ENCODE measurements at places on chromosomes 6 and 20. TPM values are rescaled to one million over a fixed set of nuclear protein-coding genes. Genes with fewer than 3 reads are reported as not detected.

- no peaks in the 10 kb centered on the region for H3K36me3 ChIP-seq
- no peak for DNase-seq
- H3K27me3 ChIP-seq, result no peaks in the 10 kb centered on the region
- no peak overlapping the region for H3K27ac ChIP-seq
- H3K4me3 ChIP-seq, result no peak overlapping the region
These were observed 70.9 kb upstream of the ASCC3 start for GRCh38 chr6:100952006-100952405.

- H3K27me3 ChIP-seq, result no peaks in the 10 kb centered on the region
- H3K36me3 ChIP-seq, result no peaks in the 10 kb centered on the region
- H3K4me3 ChIP-seq, result no peak overlapping the region
These were observed 258.5 kb downstream of the KHDC1L start for GRCh38 chr6:72966628-72967280.

GRCh38 chr6:156776840-156777576, at the start of gene ARID1B:
Gene ARID1B (plus strand): TSS chr6:156777378. CDS start chr6:156777681, 303 bp downstream.
- H3K27me3 ChIP-seq, result no peaks in the 10 kb centered on the region
- peaks cover 42% of the 10 kb centered on the region for H3K4me1 ChIP-seq
- DNase-seq, result peak; percentile 35

- no peak for DNase-seq
- H3K27ac ChIP-seq, result no peak overlapping the region
- peaks cover 56% of the 10 kb centered on the region for H3K4me1 ChIP-seq
- H3K4me3 ChIP-seq, result no peak overlapping the region
- no peaks in the 10 kb centered on the region for H3K36me3 ChIP-seq
These were observed 94.9 kb downstream of the JARID2 start for GRCh38 chr6:15340775-15341174.

- H3K27me3 ChIP-seq, result no peaks in the 10 kb centered on the region
- no peak overlapping the region for H3K27ac ChIP-seq
- no peaks in the 10 kb centered on the region for H3K4me1 ChIP-seq
- no peak for DNase-seq
- H3K4me3 ChIP-seq, result no peak overlapping the region
These were observed 1293.0 kb downstream of the GRIK2 start for GRCh38 chr6:102686461-102686860.

DNA sequence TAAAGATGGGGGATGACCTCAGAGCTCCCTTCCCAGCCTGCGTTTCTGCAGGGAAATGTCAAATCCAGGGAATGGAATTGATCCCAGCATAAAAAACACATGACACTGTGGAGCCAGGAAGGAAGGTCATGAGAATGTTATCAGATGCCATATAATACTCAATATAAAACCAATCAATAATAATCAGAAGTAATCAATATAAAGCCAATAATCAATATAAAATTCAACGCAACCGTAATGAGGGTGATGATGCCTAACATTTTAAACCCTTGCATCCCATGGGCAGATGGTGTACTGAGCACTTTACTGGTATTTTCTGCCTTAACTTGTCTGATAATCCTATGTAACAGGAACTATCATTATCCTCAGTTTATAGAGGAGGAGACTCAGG, 30.1 kb upstream of the SULF2 start:
- peaks cover 9% of the 10 kb centered on the region for H3K4me1 ChIP-seq
- no peak for DNase-seq
- no peak overlapping the region for H3K4me3 ChIP-seq
- H3K27ac ChIP-seq, result no peak overlapping the region

- no peak overlapping the region for H3K27ac ChIP-seq
- H3K4me3 ChIP-seq, result no peak overlapping the region
- no peaks in the 10 kb centered on the region for H3K27me3 ChIP-seq
- H3K36me3 ChIP-seq, result no peaks in the 10 kb centered on the region
These were observed 131.9 kb downstream of the MAP3K7 start for GRCh38 chr6:90454836-90455427.

GRCh38 chr6:42038811-42039408, 11.4 kb upstream of the TAF8 start:
- H3K4me3 ChIP-seq, result no peak overlapping the region
- H3K4me1 ChIP-seq, result peaks cover 5% of the 10 kb centered on the region
- H3K27me3 ChIP-seq, result no peaks in the 10 kb centered on the region
- H3K36me3 ChIP-seq, result no peaks in the 10 kb centered on the region
- DNase-seq, result no peak

DNA sequence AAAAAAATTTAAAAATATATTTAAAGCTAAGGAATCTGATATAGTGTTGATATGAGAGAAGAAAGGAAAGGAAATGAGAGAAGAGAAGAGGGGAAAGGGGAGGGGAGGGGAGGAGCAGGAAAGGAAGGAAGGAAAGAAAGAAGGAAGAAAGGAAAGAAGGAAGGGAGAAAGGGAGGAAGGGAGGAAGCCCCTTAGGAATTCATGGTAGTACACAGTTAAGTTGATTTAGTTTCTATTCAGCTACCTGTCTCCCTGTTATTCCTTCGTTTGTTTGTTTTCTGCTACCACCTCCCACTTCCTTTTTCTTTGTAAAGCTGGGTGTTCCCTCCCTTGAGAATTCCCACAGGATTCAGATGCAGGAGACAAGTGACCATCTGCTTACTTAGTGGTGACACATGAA, 1025.4 kb upstream of the FLRT3 start:
- DNase-seq, result no peak
- H3K27me3 ChIP-seq, result no peaks in the 10 kb centered on the region

- peaks cover 30% of the 10 kb centered on the region for H3K4me1 ChIP-seq
- H3K27me3 ChIP-seq, result no peaks in the 10 kb centered on the region
- no peak for DNase-seq
- no peaks in the 10 kb centered on the region for H3K36me3 ChIP-seq
- H3K27ac ChIP-seq, result peak overlapping the region; percentile 86
- no peak overlapping the region for H3K4me3 ChIP-seq
These were observed 9.0 kb downstream of the ADA start for GRCh38 chr20:44642203-44643153.

DNA sequence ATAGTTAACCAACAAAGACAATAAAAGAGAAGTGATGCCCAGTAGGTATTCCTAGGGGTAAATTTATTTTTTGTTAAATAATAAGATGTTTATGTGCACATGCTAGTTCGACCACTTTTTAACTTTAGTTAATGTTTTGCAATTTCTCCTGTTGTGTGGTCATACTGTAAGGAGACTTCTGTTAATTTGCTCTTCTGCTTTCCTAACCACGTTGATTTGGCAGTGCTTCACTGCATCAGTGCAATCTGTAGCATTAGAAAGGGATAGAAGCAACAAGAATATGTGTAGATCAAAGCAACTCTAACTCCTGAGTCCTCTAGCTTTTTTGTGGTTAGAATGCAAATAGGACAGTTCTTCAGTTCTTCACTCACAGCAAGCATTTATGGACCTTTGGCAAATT, 13.9 kb downstream of the MYB start:
- H3K27me3 ChIP-seq, result no peaks in the 10 kb centered on the region
- no peaks in the 10 kb centered on the region for H3K36me3 ChIP-seq
- H3K4me1 ChIP-seq, result no peaks in the 10 kb centered on the region
- H3K4me3 ChIP-seq, result no peak overlapping the region
- H3K27ac ChIP-seq, result no peak overlapping the region

DNA sequence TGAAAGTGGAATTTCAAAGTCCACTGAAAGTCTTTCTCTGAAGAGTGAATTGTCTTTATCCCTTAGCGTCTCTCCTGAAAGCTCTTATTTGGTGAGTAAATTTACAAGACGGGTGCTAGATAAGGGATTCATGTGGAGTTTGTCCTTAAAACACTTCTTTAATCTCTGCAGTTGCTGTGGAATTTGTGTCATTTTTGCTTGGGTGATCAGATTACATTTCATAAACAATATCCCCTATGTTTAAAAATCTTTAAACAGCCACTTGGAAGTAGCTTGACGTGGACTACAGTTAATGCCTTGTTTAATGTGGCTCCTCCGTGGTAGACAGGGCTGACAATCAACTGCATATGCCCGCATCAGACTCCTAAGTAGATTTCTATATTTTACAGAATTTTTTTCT, 175.4 kb upstream of the ZNF217 start:
- H3K36me3 ChIP-seq, result no peaks in the 10 kb centered on the region
- H3K4me3 ChIP-seq, result no peak overlapping the region
- no peaks in the 10 kb centered on the region for H3K4me1 ChIP-seq
- no peak overlapping the region for H3K27ac ChIP-seq
- H3K27me3 ChIP-seq, result no peaks in the 10 kb centered on the region

GRCh38 chr6:5936631-5937030, 70.1 kb downstream of the NRN1 start:
- peaks cover 26% of the 10 kb centered on the region for H3K4me1 ChIP-seq
- no peak overlapping the region for H3K27ac ChIP-seq
- no peaks in the 10 kb centered on the region for H3K36me3 ChIP-seq
- no peaks in the 10 kb centered on the region for H3K27me3 ChIP-seq

DNA sequence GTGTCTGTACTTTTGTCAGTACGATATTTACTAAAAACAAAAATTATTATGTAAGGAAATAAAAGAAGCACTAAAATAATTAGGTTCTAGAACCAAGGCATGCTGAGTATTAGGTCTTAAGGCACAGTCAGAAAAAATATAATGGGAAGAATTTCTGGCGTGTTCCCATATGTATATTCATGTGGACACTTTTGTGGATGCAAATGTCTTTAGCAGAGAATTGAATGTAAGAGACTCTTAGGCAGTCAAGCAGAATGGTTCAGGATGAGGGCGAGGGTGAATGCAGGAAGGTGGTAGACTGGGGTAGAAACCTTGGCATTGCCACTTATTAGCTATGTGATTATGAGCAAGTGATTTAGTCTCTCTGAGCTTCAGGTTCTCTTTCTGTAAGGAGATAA, 71.5 kb downstream of the SASH1 start:
- no peak overlapping the region for H3K4me3 ChIP-seq
- H3K27ac ChIP-seq, result no peak overlapping the region
- H3K36me3 ChIP-seq, result no peaks in the 10 kb centered on the region
- peaks cover 43% of the 10 kb centered on the region for H3K4me1 ChIP-seq
- DNase-seq, result no peak

GRCh38 chr6:158911746-158912480, 88.1 kb downstream of the RSPH3 start:
- DNase-seq, result no peak
- no peaks in the 10 kb centered on the region for H3K27me3 ChIP-seq
- H3K36me3 ChIP-seq, result no peaks in the 10 kb centered on the region
- peak overlapping the region; percentile 0 for H3K27ac ChIP-seq
- peaks cover 61% of the 10 kb centered on the region for H3K4me1 ChIP-seq
- H3K4me3 ChIP-seq, result no peak overlapping the region

DNA sequence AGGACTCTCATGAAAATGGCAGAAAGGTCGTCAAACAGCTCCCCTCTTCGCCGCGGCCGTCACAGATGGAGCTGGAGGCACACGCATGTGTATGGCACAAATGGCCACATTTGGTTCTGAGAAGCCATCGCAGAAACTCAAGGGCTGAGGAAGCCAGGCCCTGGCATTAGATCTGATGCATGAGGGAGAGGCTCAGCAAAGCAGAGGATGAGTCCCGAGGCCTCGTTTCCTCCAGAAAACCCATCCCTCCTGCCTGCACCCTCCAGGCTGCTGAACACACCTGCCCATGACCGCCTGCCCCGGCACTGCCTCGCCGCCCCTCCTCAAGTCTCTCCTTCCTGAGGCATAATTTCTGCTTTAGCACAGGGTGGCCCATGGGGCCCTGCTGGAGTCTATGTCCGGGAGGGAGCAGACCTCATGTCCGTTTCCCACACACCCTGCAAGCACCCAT, 240.3 kb downstream of the DLL1 start:
- no peak for DNase-seq
- no peaks in the 10 kb centered on the region for H3K36me3 ChIP-seq
- peak overlapping the region; percentile 28 for H3K27ac ChIP-seq
- H3K4me3 ChIP-seq, result no peak overlapping the region
- peaks cover 19% of the 10 kb centered on the region for H3K4me1 ChIP-seq

DNA sequence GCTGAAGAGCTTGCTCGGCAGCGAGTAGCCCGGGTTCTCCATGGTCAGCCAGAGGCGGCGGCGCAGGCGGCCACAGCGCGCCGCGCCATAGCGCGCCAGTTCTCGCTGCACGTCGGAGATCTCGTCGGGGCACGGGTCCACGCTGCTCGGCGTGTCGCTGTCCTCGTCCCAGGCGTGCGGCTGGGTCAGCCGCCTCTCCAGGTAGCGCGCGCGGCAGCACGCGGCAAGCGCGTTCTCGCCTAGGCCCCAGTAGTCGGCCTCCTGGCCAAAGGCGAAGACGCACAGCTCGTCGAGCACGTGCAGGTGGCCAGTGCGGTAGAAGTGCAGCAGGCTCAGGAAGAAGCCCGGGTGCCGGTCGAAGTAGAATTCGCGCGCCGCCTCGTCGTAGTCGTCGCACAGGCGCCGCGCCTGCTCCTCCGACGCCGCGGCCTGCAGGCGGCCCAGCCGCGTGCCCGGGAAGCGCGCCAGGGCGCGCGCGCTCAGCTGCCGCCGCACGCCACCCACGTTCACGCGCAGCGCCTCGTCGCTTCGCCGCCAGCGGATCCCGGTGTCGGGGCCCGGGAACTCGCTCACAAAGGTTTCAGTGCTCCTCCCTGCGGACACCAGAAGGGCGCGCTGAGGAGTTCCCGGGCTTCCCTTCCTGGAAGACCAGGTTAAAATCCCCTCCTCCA, 2.7 kb downstream of the KCNS1 start:
- H3K4me1 ChIP-seq, result peaks cover 3% of the 10 kb centered on the region
- no peak overlapping the region for H3K4me3 ChIP-seq
- no peak overlapping the region for H3K27ac ChIP-seq
- H3K36me3 ChIP-seq, result no peaks in the 10 kb centered on the region

DNA sequence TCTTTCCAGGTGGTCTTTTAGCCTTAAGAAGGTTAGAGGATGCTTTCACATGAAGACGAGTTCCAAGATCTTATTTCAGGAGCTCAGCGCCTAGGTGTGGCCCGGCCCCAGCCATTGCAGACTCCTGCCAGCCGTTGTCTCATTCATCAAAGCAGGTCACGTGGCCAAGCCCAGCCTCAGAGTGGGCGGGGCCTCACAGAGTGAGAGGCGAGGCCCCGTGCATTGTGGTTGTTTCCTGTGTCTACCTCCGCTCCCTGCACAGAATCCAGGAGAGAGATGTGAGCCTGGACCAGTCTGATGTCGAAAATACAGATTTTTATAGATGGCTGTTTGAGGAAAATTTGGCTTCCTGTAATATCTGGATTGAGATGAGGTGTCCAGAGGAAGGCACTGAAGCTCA, 49.2 kb upstream of the CST5 start:
- DNase-seq, result no peak
- no peak overlapping the region for H3K27ac ChIP-seq
- H3K4me1 ChIP-seq, result no peaks in the 10 kb centered on the region
- H3K36me3 ChIP-seq, result no peaks in the 10 kb centered on the region

DNA sequence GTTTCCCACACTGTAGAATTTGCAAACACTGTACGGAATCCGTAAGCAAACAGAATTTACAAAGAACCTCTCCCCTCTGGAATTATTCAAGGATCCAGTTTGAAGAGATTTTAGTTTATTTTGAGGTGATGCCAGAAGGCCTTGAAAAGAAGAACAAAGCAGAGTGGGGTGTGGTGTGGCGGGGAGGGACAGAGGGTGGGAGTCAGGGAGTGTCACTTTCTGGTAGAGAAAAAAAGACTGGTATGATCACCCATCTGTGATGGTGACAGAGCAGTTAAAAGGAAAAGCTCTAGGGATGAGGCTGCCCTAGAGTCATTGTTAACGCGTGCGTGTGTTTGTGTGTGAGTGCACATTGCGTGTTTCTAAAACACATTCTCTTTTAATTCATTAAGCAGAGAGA, 97.0 kb upstream of the F13A1 start:
- no peaks in the 10 kb centered on the region for H3K27me3 ChIP-seq
- no peak overlapping the region for H3K27ac ChIP-seq
- peaks cover 5% of the 10 kb centered on the region for H3K4me1 ChIP-seq
- H3K4me3 ChIP-seq, result no peak overlapping the region
- no peaks in the 10 kb centered on the region for H3K36me3 ChIP-seq

NKX2-4 gene
- total RNA-seq, result not detected

KHDRBS2 gene
- not detected for total RNA-seq

TFAP2B gene
- 4.4 TPM for total RNA-seq

MMP24 gene
- 0.08 TPM for total RNA-seq

MYL9 gene
- 10.7 TPM for total RNA-seq

TMEM217 gene
- total RNA-seq, result 2.1 TPM

TRIM27 gene
- 51.9 TPM for total RNA-seq

SEL1L2 gene
- total RNA-seq, result not detected
